Skeletal muscle cell (primary cell): ENCODE measurements at places on chromosomes 7 and 10.

DNA sequence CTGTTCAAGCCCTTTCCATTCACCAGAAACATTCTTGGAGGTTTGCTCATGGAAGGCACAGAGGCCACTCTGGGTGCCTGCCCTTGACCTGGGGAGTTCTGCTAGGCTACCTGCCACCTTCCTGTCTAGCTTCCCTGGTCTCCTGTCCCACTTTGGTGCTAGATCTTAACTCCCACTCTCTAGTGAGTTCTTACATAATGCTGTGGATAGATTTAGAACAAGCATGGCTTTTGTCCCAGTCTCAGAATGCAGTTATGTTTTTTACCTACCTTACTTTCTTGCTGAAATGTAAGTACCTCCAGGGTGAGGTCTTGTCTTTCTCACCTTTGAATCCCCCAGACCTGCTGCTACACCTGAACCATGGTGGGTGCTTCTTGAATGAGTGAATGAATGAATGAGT lies 1252.3 kb downstream of the TYW1 start:
- no peak for DNase-seq

- no peak for DNase-seq
Measured at GRCh38 chr7:107364787-107365186, 105.1 kb upstream of the GPR22 start.

- no peak for DNase-seq
Measured at GRCh38 chr7:151133266-151133985, 34.1 kb downstream of the GBX1 start.

DNA sequence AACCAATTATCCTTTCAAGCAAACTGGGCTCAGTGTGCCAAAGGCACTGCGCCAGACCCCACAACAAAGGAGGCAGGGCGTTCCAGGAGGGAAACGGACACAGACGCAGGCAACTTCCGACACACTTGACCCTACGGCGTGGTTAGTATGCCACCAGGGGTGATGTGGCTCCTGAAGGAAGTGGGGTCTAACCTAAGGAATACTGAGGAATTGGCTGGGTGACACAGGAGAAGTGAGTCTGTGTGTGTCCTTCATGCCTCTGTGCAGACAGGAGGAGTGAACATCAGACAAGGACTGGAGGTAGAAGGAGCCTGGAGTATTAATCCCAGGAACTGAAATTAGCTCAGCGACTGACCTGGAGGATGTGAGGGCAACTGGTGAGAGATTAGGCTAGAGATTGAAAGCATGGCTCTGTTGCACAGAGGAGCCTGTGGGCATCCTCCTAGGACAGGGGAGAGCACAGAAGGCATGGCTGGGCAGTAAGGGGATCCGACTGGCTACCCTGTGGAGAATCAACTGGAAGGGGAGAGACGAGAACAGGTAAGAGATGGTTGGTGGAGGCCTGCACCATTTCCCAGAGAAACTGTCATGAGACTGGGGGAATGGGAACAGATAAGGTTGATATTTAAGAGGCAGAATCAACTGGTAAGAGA lies 27.8 kb downstream of the GSDME start:
- no peak for DNase-seq

GRCh38 chr10:74432841-74433594 lies 282.0 kb downstream of the ADK start:
- no peak for DNase-seq

GRCh38 chr7:150370612-150371071 lies 2.0 kb downstream of the REPIN1 start:
- DNase-seq = no peak

GRCh38 chr7:38245409-38245977 lies 27.9 kb downstream of the TARP start:
- no peak for DNase-seq

DNA sequence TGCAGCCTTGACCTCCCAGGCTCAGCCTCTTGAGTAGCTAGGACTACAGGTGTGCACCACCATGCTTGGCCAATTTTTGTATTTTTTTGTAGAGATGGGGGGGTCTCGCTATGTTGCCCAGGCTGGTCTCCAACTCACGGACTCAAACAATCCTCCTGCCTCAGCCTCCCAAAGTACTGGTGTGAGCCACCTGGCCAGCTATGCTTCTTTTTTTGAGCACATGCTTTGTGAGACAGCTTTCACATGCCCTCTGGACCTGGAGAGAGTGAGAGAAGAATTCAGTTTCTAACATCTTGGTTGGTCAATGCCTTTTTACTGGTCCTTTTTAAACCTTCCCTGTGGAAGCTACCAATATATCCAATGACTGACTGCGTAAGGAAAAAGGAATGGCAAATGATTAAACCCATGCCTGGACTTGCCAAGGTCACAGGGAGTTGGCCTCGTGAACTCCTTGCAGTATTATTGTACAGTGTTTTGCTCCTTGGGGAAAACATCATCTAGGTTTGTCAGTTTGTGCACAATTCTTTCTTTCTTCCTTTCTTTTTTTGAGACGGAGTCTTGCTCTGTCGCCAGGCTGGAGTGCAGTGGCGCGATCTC lies 6.2 kb upstream of the FOXK1 start:
- DNase-seq = no peak

GRCh38 chr7:133652547-133652946 lies 399.7 kb downstream of the EXOC4 start:
- DNase-seq = no peak

GRCh38 chr10:9069136-9069535 lies 1014.6 kb downstream of the GATA3 start:
- no peak for DNase-seq

DNA sequence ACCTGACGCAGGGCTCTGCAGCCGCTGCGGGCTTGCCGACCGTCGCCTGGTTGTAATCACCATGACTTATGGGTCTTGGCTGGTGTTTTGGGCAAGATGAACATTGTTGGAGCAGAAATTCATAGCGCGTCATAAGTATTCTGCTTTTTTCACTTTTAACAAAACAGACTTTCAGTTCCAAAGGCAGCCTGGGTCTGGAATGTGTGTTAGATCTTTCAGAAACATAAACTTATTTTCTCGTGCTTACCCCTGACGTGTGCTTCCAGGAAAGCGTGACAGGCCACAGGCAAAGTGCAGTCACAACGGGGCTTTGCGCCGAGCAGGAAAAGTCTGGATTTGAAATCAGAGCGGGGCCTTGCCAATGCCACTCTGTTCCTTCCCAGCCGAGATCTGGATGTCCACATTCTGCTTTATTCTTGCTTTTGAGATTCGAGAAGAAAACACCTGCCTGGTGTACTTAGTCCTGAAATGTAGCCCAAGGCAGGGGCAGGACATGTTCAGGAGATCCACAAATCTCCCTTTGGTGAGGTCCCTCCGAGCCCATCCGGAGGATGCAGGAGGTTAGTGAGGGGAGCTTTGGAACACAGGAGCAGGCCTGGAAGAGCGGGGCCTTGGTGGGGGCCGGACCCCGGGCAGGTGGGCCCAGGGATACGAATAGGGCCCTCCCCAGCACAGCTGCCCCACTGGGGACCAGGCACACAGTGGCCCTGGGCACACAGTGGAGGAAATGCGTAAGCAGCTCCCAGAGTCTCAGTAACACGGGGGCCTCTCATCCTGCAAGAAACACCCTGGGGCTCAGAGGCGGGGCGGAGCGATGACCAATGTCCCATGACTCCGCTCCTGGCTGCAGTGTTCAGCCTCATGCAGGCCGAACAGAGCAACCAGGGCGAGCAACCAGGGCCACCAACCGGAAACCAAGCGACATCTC lies 49.5 kb upstream of the EBF3 start:
- DNase-seq = no peak

DNA sequence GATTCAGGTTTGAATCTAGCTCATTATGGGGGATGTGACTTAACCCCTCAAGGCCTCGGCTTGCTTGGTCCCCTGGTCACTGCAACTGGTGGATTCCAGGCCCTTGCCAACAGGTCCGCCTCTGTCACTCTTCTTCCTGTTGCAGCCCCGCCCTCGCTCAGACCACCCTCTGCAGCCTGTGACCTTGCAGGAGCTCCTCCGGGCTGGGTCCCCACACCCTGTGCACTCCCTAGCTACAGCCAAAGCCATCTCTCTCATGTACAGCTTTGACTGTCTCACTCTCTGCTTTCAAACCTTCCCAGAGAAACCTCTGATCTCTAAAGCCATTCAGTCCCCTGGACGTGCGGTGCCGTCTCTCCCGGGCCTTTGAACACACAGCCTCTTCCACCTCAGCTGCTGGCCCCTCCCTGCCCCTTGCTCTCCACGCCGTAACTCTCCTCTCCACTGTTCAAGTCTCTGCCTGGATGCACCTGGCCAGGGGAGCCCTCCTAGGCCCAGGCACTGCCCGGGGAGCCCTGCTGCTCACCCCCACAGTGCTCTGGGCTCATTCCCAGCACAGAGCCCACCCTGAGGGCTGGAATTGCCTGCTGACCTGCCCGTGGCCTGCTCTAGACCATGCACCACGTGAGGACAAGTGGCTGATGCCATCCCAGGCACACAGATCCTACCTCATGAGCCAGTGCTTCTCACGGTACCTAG lies 485.8 kb upstream of the FOXK1 start:
- DNase-seq = no peak

DNA sequence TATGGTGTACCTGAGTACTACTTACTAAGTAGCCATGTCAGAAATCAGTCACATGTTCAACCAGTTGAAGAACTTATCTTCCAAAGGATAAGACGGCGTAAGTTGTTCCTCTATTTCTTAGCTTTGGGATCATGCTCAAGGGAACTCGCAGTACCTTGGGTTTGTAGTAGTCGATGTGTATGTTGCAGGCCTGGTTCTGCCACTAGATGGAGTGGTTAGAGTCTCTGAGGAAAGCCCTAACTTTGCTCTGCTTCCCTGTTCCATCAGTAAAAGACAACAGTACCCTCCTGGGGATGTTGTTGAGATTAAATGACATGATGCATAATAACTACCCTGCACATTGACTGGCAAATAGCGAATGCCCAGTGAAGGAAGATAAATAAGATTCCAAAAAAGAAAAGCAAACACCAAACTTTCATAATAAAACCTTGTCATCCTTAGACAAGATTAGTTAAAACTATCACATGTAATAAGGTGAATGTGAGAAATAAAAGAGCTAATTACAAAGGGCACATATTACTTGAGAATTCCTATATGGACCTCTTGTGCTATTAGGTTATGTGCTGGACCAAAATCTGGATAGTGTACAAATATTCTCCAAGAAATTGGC lies 165.9 kb downstream of the ABCA13 start:
- DNase-seq = no peak

- DNase-seq = no peak
Measured at GRCh38 chr7:91088156-91088555, 176.1 kb upstream of the FZD1 start.
